Effector CD4-positive, alpha-beta T cell (primary cell): ENCODE measurements at places on chromosomes 4 and X.

DNA sequence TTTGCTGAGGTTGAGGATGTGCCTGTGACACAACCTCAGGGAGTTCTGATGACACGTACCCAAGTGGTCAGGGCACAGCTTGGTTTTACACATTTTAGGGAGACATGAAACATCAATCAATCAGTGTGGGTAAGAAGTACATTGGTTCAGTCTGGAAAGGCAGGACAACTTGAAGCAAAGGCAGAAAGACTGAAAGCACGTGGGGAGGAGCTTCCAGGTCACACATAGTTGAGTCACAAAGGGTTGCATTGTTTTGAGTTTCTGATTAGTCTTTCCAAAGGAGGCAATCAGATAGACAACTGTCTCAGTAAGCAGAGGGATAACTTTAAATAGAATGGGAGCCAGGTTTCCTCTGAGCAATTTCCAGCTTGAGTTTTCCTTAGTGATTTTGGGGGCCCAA is 1910.0 kb upstream of the AGA start:
- no peak for DNase-seq

DNA sequence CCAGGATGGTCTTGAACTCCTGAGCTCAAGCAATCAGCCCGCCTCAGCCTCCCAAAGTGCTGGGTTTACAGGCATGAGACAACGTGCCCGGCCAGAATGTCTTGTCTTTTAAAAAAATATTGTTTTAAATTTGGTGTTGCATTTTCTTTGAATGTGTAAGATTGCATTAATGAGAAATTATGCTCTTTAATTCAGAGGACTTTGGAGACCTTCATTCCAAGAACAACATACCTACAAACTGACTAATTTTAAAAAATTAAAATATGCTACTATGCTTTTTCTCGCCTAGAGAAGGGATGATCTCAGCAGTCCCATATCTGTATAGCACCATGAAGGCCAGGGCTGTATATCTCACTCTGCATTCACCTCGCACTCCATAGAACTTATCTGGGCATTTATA is 204.3 kb upstream of the SLC7A11 start:
- no peak for DNase-seq

- no peak for DNase-seq
Observed at GRCh38 chr4:134695433-134695832, 493.8 kb upstream of the PABPC4L start.

DNA sequence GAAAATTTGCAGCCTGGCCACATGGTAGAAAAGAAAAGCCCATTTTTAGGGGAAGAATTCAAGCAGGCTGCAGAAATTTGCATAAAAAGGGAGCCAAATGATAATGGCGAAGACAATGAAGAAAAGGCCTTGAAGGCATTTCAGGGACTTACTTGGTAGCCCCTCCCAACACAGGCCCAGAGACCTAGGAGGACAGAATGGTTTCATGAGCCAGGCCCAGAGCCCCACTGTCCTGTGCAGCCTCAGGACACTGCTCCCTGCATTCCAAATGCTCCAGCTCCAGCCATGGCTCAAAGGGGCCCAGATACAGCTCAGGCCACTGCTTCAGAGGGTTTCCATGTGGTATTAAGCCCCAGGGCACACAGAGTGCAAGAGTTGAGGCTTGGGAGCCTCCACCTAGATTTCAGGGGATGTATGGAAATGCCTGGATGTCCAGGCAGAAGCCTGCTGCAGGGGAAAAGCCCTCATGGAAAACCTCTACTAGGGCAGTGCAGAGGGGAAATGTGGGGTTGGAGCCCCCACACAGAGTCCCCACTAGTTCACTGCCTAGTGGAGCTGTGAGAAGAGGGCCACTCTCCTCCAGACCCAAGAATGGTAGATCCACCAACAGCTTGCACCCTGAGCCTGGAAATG is 271.7 kb upstream of the KLF3 start:
- DNase-seq: no peak

- no peak for DNase-seq
Observed at GRCh38 chr4:1403591-1404572, 2.4 kb downstream of the NKX1-1 start.
